ENCODE measurements at places on chromosomes 5 and 9.

DNA sequence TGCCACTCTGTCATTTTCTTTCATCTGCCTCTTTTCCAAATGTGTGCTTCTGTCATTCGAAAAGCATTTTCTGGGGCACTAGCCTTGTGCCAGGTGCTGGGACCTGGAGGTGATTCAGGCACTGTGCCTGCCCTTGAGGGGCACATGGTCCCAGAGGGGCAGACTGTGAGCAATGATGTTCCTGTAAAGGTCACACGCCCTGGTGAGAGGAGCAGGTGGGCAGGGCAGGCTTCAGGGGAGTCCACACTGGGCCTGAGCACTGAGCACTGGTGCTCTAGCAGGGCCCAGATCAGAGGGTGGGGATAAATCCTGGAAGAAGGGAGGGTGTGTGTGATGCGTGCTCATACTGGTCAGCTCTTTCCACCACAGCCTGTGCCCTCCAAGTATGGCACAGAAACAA is 77.8 kb downstream of the COL15A1 start:
- DNase-seq, result no peak

DNA sequence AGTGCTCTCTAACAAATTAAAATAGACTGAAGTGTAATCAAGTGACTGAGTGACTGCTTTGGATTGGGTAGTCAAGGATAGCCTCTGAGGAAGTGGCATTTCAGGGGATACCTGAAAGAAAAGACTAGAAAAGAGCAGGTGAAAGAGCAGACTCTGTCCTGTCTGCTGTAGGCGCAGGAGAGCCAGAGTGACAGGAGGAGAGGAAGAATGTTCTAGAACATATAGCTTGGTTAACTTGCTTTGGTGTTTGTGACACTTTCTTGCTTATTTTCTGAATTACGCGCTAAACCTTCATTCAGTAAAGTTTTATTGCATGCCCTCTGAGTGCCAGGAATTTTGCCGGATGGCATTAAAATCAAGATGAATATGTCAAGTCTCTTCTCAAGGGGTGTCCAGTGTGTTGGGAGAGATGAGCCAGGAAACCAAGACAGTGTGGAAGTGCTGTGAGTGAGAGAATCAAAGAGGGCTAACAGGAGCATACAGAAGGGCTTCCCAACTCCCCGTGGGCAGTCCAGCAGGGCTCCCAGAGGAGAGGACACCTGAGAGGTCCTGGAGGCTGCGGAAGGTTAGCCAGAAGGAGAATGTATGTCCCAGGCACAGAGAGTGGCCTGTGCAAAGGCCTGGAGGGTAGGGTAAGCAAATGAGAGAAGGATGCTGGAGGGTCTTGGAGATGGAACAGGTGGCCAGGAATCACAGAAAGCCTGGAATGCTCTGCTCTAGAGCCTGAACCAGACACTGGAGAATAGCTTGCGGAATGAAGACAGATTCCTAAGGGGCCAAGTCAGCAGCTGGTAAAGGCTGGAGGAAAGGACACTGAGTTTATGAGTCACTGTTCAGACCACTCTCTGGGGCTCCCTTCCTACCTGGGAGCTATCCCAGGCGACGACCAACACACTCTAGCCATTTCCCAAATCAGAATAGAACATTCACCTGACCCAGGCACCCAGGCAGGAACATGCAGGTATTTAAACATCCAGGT is 59.3 kb downstream of the SLC22A5 start:
- DNase-seq, result no peak

DNA sequence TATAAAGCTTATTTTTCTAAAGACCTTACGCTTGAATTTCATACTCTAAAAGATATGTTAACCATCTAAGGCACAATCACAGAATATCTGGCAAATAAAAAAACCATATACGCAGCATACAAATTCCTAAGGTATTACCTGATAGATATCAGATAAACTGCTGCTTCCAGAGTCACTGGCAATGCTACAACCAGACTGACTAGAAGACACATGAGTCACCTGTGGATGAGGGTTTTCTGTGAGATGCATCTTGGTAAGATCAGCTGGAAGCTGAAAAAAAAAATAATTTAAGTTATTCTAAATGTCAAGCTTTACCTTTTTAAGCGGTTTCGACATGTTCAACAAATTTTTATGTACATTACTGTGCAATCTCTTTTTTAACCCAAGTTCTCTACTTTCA is 113.8 kb downstream of the RAPGEF6 start:
- DNase-seq, result no peak

- no peak for DNase-seq
Observed at GRCh38 chr9:92295827-92296258, 2.3 kb upstream of the IARS1 start.

GRCh38 chr9:2424619-2425033 is 197.0 kb upstream of the VLDLR start:
- DNase-seq, result no peak

- DNase-seq, result no peak
Observed at GRCh38 chr5:112355058-112355685, 63.9 kb downstream of the EPB41L4A start.

DNA sequence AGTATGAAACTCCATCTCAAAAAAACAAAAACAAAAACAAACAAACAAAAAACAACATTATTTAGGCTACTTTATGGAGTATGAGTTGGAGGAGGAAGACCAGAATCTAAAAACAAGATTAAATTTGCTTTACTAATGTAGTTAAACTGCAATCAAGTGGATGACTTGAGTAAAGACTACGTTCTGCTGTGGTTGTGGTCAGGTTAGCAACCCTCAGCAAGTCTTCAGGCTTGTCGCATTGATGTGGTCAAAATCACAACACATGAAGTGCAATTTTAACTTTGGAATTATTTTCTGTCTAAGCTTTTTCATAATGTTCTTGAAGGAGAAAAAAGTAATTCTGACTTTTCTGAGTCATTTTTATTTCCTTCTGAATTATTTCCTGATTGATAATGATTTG is 43.1 kb downstream of the PDE6A start:
- no peak for DNase-seq

DNA sequence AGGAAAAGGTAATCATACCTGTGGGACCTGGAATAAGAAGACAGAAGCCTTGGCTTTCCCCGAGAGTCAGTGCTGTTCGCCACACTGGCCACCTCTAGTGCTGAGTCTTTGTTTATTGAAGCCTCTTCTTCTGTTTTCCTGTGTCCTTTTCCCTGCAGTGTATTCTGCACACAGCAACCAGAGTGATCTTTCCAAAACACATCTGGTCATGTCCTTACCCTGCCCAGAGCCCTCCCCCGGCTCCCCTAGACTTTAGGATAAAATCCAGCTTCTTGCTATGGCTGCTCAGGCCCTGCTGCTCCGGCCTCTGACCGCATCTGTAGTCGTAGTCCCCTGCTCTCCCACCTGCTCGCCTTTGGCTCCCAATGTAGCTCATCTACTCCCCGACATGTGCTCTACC is 28.3 kb downstream of the GALNT10 start:
- DNase-seq, result no peak

DNA sequence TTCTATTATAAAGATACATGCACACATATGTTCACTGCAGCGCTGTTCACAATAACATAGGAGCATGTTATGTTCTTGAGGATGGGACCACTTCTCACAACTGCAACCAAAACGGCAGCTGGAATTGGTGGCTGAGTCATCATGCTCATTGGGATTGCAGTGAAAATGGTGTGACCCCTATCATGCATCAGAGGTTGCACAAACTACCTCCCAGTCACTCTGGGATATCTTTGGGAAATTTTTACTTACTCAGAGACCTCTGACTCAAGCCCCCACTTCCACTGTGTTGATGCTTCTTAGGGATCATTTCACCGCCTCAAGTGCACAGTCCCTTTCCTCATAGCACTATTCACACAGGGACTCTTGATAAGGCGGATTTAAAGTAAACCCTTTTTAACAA is 474.1 kb downstream of the BNC2 start:
- no peak for DNase-seq

DNA sequence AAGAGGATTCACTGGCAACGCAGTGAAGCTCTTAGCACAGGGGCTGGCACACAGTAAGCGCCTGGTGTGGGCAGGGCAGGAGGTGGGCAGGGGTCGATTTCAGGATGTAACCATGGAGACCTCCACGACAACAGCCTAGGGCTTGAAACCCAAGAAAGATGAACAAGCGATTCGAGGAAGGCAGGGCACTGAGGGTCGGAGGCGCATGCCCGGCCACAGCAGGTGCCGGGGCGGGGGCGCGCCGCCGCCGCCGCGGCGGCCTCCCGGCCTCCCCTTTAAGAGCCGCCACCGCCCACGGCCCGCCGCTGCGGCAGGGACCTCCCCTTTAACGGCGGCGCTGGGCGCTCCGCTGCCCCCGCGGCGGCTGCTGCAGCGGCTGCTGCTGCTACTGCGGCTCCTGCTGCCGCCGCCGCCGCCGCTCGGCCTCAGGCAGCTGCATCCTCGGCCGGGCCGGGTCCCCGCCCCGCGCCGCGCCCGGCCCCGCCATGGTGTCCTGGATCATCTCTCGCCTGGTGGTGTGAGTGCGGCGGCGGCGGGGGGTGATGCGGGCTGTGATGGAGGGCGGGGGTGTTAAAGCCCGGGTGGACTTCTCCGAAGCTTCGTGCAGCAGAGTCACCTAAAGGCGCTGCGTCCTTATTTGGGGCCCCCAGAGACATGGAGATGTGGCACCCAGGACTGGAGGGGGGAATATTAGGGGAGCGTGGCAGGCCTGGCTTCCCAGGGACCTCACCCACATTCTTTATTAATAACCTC is at the start of gene REEP2:
Gene REEP2 (plus strand): TSS at position 334 of the 753 bp plus-strand sequence. CDS start 152 bp downstream, at position 486.
- DNase-seq, result no peak

GRCh38 chr9:93976973-93977372 is 21.8 kb upstream of the BARX1 start:
- DNase-seq, result no peak

GRCh38 chr5:158679221-158679641 is 420.5 kb downstream of the EBF1 start:
- DNase-seq, result no peak

DNA sequence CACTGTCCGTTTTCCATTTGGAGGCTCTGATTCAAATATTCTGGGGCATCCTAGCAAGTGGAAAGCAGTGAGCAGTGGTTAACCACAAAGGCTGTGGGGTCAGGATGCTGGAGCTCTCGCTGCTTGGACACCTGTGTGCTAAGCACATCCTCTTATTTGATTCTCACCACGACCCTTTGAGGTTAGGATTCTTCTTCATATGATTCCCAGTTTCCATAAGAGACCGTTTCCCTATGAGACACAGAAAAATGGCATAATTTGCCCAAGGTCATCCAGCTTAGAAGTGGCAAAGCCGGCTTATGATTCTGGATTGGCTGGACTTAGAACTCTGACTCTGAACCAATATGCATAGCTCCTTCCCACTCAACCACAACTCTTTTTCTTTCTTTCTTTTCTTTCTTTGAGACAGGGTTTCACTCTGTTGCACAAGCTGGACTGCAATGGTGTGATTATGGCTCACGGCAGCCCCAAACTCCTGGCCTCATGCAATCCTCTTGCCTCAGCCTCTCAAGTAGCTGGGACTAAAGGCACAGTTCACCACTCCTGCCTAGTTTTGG is 207.7 kb downstream of the TTLL11 start:
- no peak for DNase-seq

- DNase-seq, result no peak
Observed at GRCh38 chr9:110638381-110638954, 30.1 kb upstream of the MUSK start.

DNA sequence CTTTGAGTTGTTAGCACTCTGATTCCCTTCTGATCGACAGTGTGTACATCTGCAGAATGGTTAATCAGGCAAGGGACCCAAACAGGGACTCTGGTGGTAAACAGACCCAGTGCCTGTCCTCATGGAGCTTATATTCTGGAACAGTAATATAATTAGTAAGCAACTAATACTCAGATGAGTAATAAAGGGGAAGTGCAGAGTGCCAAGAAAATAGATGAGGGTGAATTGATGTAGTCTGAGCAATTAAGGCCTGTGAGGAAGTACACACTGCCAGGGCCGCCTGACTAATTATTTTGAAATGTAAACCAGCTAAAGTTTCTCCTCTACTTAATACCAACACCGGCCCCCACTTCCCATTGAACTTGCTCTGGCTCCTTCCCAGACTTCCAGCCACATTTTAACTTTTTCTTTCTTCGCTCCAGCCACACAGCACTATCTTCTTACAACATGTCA is 4.2 kb downstream of the DHX29 start:
- no peak for DNase-seq

DNA sequence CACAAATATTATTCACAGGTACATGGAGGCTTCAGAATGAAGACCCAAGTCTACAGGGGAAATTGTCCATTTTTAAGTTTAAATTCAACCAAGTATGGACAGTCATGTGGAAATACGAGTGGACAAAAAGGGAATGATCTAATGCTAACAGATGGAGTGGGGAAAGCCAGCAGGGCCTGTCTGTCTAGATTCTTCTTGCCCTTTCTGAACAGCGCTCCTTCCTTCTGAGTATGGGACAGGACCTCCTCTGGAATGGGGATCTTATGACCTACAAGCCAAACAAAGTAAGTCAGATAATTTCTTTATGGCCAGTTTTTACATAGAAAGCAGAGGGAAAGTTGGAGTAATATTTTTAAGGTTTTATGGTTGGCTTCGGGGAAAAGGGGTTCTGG is 119.8 kb upstream of the NEK6 start:
- DNase-seq, result no peak

DNA sequence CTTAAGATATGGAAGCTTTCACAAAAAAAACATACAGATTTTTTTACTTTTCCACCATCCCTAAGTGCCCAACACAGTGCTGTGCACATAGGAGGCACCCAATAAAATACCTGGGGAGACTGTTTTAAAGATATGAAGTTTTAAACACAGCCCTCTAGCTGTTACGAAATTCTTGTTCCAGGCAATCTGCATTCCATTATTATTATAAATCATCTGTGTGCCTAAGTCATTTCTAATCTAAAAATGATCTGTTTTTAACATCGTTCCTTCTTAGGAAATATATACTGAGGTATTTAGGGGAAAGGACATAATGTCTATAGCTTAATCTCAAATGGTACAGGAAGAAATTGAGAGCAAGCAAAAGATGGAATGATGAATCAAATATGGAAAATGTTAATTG is 32.7 kb upstream of the ISCA1 start:
- no peak for DNase-seq

DNA sequence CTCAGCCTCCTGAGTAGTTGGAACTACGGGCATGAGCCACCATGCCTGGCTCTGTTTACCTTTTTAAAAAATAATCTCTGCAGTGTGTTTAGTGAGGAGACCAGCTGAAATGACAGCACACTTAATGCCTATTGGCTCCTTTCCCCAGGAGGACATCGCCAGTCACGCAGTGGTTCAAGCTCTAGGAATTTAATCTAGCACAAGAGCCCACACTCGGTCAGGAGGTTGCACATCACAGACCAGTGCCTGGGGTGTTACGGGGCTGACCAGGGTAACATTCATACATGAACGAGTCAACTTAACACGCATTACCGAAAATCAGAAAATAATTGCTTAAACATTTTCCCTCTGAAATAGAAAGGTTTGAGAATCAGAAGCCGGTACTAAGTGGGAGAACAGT is 217.0 kb downstream of the GOLPH3 start:
- no peak for DNase-seq

Data from NCI-H1694 (cell line).